Right ventricle myocardium superior (tissue), 1 donor: ENCODE measurements at places on chromosomes 5 and 9. TPM values are rescaled to one million over a fixed set of nuclear protein-coding genes. Genes with fewer than 3 reads are reported as not detected.

NOXA1 gene
- 1.7 TPM for total RNA-seq

ECSCR gene
- total RNA-seq = 18.0 TPM

DNA sequence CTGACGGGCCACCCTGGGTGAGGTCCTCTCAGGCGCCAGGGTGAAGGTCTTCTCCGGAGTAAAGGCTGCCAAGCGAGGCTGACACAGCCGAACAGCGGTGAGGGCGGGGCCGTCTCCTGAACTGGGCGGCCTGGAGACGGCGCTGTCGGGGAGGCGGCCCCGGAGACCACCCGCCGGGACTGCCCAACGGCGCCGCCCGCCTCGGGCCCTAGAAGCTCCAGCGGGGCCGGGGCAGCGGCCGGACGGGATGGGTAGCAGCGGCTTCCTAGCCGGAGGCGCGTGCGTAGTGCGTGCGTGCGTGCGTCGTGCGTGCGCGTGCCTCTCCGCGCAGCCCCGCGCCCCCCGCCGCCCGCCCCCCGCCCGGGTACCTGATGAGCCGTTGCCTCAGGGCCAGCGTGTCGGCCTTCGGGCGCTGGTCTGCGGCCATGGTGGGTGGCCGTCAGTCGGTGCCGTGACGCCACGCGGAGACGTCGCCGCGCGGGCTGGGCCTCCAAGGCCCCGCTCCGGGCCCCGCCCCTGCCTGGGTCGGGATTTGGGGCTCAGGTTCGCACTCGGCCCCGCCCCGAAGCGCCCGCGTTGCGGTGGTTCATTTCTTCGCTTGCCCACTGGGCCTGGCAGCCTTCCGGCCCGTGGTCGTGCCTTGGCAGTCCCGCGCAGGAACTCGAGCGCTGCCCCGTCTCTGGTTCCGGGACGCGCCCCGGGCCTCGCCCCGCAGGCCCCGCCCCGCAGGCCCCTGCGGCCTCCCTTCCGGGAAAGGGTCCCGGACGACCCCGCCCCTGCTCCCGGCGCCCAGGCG, at the start of gene PHYKPL:
TSS of gene PHYKPL (minus strand) at position 679 of the 796 bp plus-strand sequence. CDS start at position 427, 252 bp downstream.
- peak; percentile 86 for DNase-seq

- no peak for DNase-seq
These were observed 158.5 kb downstream of the TRPM3 start for GRCh38 chr9:70962761-70963440.

- no peak for DNase-seq
These were observed 995.7 kb downstream of the CDH18 start for GRCh38 chr5:18992264-18992663.

- DNase-seq = no peak
These were observed 8.4 kb upstream of the ZNF354C start for GRCh38 chr5:179051784-179052183.

CNTLN gene
- 3.1 TPM for total RNA-seq

GRCh38 chr9:37760416-37761161, 7.0 kb downstream of the TRMT10B start:
- DNase-seq = no peak

C9orf153 gene
- 0.22 TPM for total RNA-seq

TMEM232 gene
- 3.2 TPM for total RNA-seq

TMEM161B gene
- total RNA-seq = 9.4 TPM

DNA sequence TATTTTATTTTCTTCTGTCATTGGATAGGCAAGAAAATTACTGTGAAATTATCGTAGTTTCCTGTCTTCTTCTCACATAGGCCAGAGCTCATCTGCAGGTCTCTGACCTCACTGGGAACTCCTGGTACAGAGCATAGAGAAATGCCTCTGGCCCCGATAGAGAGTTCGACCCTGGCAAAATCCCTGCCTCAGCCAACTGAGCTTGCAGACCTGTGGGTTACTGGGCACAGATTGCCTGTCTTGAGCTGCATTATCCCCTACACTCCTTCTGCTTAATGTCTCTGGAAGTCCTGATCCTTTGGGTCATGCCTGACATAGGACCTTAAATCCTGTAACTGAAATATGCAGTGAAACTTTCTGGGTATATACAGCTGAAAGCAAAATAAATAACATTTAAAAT, 439.3 kb upstream of the CTNND2 start:
- no peak for DNase-seq

DNA sequence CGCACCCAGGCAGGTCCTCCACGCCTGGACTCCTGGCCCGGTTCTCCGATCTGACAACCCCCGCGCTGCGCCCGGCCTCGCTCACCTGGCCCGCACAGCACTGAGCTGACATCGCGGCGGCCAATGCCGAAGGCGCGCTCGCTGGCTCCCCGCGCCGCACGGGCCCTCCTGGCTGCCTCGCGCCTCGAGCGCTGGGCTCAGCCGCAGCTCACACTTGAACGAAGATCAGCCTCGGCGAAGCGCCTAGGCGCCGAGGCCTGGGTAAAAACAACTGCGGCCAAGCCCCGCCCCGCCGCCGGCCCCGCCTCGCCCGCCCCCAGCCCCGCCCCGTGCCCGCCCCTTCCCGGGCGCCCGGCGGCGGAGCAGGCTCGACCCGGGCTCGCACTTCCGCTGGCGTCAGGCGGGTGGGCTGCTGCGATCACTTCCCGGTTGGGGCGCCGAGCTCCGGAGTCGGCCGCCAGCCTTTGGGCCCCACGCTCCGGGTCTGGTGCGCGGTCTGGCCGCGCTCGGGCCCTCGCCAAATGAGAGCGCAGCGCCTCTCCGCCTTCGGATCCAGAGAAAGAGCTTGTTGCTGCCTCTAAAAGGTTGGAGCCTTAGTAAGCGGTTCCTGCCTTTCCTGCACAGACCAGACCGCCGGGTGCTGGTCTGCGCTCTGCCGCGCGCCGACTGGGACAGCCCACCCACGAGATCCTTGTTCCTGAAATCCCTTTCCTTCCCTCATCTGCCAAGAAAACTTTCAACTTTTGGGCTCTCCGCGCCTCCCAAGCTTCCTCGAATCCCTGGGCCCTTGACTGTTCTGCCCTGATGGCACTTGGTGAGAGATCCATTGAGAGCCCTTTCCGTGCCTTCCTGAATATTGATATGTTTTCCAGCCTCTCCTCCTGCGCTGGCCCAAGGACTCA, at the start of gene SERINC5:
TSS of gene SERINC5 (minus strand) at position 238 of the 902 bp plus-strand sequence. CDS start at position 112, 126 bp downstream.
- DNase-seq = peak; percentile 92

RRAGA gene
- total RNA-seq = 69.4 TPM

DNA sequence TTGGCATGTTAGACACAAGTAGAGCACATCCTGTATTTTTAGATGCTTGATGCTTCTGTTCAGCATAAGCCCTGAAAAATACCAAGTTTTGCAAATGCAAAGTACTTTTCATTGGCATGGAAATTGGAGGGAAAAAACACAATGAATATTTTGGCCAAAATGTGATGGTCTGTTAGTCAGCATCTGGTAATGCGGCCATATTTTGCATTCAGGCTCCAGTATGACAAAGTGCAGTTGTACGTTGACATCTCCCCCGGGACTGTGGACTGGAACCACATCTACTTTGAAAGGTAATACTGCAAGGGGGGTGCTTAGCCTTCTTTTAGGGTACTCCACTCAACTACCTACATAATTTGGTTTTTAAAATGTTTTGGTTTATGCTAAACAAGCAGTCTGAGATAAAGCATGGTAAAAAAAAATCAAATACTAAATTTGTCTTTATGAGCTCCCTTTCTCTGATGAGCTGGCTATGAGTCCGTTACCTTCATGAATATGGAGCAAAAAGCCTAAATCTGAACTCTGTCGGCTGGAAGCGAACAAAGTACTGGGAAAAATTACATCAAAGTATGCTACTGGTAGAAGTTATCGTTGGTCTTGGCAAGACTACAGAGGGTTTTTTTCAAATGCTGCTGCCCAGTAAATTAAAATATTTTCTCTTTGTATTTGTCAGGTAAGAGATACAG, 297.0 kb downstream of the ARHGEF28 start:
- no peak for DNase-seq

DNA sequence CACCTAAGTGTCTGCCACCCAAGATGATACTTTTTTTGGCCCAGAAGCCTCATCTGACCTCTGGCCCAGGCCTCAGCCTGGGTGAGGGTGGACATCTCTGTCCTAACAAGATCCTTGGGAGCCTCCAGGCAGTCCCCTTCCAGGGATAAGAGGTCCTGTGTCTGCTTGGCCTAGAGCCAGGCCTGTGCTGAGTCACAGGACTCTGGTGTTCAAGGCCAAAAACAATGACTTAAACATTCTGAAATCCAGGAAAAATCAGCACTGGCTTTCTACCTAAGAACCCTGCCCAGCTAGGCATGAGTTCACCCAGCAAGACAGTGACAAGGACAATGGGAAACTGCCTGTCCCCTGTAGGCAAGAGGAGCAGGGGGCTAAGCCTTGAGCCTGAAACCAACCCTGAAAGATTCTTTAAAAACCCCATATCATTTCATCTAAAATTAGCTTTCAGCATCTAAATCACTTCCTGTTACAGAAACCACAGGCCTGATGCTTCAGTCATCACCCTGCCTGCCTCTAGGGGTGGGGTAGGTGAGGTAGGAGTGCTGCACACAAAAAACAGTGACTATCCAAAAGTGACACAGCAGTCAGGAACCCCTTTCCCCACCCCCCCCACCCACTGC, 29.9 kb downstream of the CSF2 start:
- peak; percentile 86 for DNase-seq
